ENCODE measurements at places on chromosomes 13 and 19.

DNA sequence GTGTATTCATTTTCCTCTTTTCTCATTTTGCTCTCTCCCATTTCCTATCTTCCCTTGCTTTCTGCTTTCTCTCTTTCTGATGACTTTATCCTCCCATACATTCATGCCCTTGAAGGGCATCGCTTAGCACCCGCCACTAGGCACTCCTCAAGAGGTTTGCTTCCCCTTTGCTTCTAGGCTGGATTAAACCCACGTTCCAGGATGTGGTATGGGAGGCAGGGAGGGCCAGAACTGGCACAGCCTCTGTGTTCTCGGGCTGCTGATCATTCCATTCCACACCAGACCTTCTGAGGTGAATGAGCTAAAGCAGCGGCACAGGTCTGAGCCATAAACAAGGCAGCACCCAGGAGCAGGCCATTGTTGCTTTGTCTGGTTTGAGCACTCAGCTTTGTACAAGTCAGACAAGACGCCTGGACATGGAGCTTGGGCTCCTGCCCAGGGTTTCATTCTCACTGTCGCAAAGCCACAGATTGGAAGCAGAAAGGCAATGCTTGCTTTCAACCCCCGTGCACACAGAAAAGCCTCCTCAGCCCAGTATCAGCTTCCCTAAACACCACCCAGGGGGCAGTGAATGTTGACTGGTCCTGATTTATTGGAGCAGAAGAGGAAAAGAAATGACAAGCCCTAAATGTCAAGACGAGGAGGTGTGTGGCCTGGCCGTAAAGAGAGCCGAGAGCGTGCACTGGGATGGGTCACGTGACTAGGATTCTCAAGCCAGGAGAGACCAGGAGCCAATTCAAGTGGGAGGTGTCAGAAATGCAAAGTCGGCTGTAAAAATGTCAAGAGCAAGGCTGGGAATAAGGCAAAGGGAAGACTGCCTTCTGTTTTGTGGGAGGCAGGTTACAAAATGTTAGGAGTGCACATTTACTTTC is 218.0 kb upstream of the SERP2 start:
- DNase-seq, result no peak

DNA sequence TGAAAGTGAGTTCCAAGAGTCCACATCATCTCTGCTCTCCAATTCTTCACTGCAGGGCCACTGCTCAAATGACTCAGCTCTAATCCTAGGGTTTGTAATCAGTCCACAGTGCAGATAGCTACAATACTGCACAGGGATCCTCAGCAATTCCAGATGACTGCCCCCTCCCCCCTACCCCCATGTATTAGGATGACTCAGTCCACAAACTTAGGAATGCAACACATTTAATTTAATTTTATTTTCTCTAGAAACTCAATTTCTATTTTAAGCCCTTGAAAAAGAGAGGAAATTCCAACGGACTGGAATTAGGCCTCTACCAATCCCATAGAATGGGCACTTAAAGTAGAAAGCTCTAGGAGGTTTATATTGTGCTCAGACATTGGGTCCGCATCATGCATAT is 173.8 kb upstream of the SOX21 start:
- no peak for DNase-seq

GRCh38 chr13:25281193-25281934 is 5.9 kb downstream of the MTMR6 start:
- no peak for DNase-seq

DNA sequence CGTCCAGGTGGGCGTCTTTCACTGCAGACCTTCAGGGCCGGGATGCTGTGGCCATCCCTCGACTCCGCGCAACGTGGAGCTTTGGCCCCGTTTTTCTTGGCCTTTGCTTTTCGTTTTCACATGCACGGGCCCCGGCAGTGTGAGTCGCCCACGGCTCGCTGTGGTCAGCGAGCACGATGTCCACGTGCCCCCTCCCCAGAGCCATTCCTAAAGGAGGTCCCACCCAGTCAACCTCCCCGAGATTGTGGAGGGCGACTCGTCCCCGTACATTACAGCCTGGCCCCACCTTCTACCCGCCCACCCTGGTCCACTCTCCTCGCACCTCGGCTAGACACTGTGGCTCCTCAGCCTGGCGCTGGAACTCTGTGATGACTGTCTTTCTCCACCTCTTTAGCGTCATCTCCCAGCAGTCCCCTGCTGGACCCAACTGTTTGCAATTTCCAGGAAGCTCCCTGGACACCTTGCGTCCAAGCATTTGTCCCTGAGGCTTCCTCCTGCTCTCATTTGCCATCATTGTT is 405 bp downstream of the ZNF446 start:
- DNase-seq, result no peak

- DNase-seq, result peak; percentile 94
Measured at GRCh38 chr19:47112166-47112996, 1.2 kb downstream of the ZC3H4 start.

- DNase-seq, result no peak
Measured at GRCh38 chr13:42804244-42804874, 23.0 kb downstream of the FAM216B start.

GRCh38 chr13:30510811-30511371 is 45.2 kb upstream of the HMGB1 start:
- no peak for DNase-seq

- no peak for DNase-seq
Measured at GRCh38 chr13:48892053-48892687, 83.5 kb upstream of the FNDC3A start.

DNA sequence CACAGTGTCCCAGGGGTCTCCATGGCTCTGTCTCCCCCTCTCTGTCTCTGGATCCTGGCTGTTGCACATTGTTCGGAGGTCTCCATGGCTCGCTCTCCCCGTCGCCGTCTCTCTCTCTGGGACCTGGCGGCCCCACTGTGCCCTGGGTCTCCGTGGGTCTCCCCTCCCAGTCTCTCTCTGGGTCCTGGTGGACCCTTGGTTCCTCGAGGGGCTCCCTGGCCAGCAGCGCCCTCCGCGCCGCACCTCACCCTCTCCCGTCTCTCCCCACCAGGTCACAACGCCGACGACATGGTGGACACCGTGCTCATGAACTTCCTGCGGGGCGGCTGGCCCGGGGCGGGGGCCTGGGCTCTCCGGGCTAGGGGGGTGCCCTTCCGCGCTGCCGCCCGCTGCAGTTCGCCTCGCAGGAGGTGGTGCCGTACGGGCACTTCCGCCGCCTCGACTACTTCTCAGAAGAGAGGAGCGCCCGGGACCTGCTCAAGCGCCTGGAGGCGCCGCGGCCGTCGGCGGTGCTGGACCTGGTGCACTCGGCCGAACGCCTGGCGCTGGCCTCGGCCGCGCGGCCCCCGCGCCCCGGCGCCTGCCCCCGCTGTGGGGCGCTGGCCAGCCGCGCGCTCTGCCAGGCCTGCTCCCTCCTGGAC is 29.1 kb downstream of the SIGLEC5 start:
- no peak for DNase-seq

DNA sequence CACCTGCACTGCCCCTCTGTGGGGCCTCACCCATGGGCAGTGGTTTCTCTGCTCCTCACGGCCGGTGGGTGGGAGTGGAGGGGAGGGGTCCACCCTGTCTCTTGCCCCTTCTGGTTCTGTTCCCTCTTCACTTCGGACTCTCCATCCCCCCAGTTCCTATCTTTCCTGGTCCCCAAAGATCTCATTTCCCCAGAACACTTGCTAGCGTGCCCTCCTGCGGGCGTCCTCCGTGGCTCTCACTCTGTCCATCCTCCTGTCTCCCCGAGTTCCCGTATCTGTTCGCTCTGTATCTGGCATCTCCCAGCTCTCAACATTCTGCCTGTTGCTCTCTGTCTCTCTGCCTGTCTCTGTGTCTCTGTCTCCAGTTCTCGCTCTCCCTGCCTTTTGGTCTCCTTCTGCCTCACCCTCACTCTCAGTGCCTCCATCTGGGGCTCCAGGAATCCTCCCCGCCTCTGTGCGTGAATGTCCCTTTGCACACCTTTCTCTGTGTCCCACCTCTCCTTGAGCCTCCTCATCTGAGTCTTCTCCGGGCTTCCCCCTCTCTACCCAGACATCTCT is 363 bp downstream of the SPIB start:
- DNase-seq, result no peak

GRCh38 chr13:41782086-41782485 is 178.8 kb downstream of the VWA8 start:
- DNase-seq, result no peak

DNA sequence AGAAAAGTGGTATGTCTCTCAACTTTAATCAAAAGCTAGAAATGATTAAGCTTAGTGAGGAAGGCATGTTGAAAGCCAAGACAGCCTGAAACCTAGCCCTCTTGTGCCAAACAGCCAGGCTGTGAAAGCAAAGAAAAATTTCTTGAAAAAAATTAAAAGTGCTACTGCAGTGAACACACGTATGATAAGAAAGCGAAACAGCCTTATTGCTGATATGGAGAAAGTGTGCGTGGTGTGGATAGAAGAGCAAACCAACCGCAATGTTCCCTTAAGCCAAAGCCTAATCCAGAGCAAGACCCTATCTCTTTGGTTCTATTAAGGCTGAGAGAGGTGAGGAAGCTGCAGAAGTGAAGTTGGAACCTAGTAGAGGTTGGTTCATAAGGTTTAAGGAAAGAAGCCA is 96.4 kb downstream of the ZDHHC20 start:
- no peak for DNase-seq

DNA sequence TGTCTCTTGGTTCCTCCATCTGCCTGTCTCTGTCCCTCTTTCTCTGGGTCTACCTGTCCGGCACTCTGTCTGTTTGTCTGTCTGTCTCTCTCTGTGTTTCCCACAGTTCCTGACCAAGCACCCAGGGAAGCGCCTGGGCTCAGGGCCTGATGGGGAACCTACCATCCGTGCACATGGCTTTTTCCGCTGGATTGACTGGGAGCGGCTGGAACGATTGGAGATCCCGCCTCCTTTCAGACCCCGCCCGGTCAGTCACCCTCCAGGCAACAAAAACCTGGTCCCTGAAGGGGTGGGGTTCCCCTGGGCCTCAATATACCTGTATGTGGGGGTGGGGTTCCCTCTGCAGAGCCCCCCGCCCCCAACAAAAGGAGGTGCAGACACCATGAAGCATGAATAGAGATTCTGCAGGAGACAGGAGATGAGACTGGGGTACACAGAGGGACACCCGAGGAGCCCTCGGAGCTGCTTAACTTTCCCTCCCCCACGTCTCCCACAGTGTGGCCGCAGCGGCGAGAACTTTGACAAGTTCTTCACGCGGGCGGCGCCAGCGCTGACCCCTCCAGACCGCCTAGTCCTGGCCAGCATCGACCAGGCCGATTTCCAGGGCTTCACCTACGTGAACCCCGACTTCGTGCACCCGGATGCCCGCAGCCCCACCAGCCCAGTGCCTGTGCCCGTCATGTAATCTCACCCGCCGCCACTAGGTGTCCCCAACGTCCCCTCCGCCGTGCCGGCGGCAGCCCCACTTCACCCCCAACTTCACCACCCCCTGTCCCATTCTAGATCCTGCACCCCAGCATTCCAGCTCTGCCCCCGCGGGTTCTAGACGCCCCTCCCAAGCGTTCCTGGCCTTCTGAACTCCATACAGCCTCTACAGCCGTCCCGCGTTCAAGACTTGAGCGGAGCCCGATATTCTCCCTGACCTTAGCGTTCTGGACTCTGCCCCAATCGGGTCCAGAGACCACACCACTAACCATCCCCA is 2.6 kb upstream of the CACNG7 start:
- peak; percentile 47 for DNase-seq

DNA sequence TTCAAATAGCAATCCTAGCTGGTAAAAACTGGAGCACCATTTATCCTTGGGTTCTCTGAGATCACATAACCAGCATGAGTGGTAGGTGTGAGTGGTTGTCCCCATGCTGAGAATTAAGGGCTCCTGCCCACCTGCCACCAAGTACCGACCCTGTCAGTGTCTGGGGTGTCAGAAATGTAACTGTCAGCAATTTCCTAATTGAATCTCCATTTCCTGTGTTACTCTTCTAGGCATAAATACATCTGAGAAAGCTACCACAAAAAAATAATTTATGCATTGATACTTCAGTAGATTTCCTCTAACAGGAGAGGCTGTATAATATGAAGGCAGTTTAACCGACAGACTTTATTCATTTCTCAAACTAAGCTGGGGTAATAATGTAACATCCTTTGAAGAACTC is 25.1 kb downstream of the CPB2 start:
- DNase-seq, result no peak

DNA sequence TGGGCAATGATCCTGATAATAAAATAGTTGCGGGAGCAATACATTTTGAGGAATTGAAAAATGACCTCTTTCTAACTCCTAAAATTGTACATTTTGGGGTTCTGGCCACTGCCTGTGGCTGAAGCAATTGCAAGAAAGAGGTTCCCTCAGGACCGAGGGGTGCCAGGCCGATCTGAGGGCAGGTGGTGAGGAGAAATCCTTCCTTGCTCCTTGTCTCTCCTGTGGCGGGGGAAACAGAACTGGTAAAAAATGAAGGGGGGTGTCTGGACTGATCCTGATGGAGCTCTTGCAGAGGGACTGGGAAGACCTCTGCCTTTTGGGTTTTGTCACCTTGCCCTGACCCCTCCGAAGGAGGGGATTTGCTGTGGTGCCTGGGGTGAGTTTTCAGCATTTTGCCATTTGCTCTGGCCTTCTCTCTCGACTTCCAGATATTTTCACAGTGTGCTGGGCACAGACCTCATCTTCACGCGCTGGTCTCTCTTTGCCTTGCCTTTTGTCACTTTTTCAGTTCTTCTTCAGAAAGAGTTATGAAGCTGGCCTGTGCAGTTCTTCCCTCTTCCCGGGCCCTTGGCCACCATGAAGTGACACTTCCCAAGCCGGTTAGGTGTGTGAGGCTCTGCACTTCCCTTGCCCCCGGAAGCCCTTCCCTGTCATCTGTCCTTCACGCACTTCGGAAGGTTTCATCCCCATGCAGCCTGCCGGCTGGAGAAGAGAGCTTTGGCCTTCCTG is 22.2 kb downstream of the NFIX start:
- no peak for DNase-seq

GRCh38 chr19:52451241-52451640 is 2.1 kb upstream of the ZNF578 start:
- no peak for DNase-seq

- no peak for DNase-seq
Measured at GRCh38 chr13:33106656-33107360, 90.6 kb downstream of the KL start.

DNA sequence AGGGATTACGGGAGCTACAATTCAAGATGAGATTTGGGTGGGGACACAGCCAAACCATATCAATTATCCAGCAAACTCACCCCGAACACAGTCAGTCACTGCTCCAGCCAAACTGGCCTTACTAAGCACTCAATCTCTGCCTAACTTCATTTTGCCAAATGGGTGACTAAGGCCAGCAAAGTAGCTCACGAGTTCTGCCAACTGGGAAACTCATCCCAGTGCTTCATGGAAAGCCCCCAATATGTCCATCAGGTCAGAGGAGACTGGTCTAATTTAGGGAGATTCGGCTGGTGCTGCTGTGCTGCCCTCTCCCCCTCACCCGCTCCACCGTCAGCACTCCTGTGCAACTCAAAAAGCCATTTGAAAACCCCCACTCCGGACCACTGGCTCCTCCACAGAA is 324.0 kb downstream of the FOXO1 start:
- DNase-seq, result no peak

- no peak for DNase-seq
Measured at GRCh38 chr13:73955977-73956500, 178.2 kb downstream of the KLF12 start.

Measured in CD4-positive, alpha-beta T cell treated with Interleukin-4 for 4 hours (primary cell).